ENCODE measurements at places on chromosomes 5 and 9.

- DNase-seq = no peak
Observed at GRCh38 chr5:138408023-138408422, 30.8 kb upstream of the REEP2 start.

DNA sequence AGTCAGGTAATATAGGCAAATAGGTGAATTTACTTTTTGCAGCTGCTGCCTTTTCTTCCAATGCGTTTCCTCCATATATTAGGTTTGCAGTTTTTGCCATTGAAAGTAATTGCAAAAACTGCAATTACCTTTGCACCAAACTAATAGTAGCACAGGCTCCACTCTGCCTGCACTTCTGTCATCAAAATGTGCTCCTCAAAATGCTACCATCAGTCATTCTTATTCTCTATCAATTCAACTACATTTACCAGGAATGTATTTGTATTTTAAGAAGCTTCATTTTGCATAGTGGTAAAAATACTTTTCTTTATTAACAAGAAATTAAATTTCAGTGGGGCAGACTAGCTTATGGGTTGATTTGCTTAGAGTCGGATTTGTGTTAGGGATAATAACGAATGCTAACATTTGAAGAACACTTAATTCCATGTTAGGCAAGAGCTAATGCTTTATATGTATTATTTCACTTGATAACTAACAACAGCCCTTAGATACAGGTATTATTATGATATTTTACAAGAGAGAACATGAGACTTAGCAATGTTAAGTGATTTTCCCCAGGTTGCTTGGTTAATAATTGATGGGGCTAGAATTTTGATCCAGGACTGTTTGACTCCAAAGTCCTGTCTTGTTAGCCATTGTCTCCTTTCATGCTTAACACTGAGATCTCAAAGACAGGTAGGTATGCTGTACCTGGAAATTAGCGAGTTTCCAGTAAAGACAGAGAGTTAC, 300.4 kb downstream of the MAN2A1 start:
- DNase-seq = no peak

- DNase-seq = no peak
Observed at GRCh38 chr5:142847898-142848790, 78.0 kb downstream of the ARHGAP26 start.

GRCh38 chr9:18056269-18056992, 417.5 kb upstream of the ADAMTSL1 start:
- no peak for DNase-seq
